ENCODE measurements at places on chromosomes 12 and 14. TPM values are rescaled to one million over a fixed set of nuclear protein-coding genes. Genes with fewer than 3 reads are reported as not detected.
A peak's percentile ranks its signal among the peaks of the same experiment; 100 is the strongest.

The ASCL1 gene
- total RNA-seq, result not detected

The LRRK2 gene
- 6.6 TPM for total RNA-seq

The ZNF605 gene
- 14.1 TPM for total RNA-seq

The RPS6KL1 gene
- 25.8 TPM for total RNA-seq

The WSCD2 gene
- total RNA-seq, result 2.5 TPM

The ALX1 gene
- total RNA-seq, result not detected

The OTOGL gene
- 0.29 TPM for total RNA-seq

The CAMKK2 gene
- total RNA-seq, result 28.2 TPM

The MARCHF9 gene
- total RNA-seq, result 14.0 TPM

The SMCO2 gene
- not detected for total RNA-seq

The PYGL gene
- 5.5 TPM for total RNA-seq

The PLA2G1B gene
- 2.0 TPM for total RNA-seq

The RNF212B gene
- not detected for total RNA-seq

GRCh38 chr14:101687756-101688546 is 73.6 kb upstream of the PPP2R5C start:
- DNase-seq, result no peak

- no peak for DNase-seq
These were observed 7.4 kb downstream of the PRKCH start for GRCh38 chr14:61328626-61329262.

GRCh38 chr12:51432921-51433320 is 8.3 kb downstream of the SLC4A8 start:
- no peak for DNase-seq

- DNase-seq, result peak; percentile 28
These were observed 106.9 kb downstream of the STXBP6 start for GRCh38 chr14:24943024-24943423.

- DNase-seq, result no peak
These were observed 35.6 kb upstream of the ANKS1B start for GRCh38 chr12:100020370-100020769.

- DNase-seq, result no peak
These were observed 5.5 kb upstream of the ITPK1 start for GRCh38 chr14:93121030-93121834.

- DNase-seq, result no peak
These were observed 486.2 kb downstream of the DIO2 start for GRCh38 chr14:79724934-79725717.

DNA sequence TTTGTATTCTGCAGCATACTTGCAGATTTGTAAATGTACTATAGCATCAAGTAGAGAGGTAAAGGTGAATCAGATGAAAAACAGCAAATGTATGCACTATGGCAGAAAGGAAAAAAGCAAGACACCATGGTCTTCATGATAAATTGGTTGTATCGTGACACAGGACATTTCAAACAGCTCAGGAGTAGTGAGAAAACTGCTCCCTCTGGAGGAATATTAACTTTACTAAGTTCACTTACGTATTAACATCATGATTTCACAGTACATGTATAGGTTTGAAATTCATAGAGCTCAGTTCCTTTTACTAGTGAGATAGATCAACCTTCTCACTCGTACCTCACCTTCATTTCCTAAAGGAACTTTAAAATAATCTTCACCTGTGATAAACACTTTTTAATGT is 6.5 kb downstream of the MBIP start:
- DNase-seq, result no peak

- DNase-seq, result no peak
These were observed 34.7 kb downstream of the TBX5 start for GRCh38 chr12:114371250-114371649.

GRCh38 chr12:26869104-26869494 is 36.1 kb upstream of the ITPR2 start:
- no peak for DNase-seq

GRCh38 chr14:92759300-92759678 is 10.9 kb upstream of the LGMN start:
- no peak for DNase-seq

DNA sequence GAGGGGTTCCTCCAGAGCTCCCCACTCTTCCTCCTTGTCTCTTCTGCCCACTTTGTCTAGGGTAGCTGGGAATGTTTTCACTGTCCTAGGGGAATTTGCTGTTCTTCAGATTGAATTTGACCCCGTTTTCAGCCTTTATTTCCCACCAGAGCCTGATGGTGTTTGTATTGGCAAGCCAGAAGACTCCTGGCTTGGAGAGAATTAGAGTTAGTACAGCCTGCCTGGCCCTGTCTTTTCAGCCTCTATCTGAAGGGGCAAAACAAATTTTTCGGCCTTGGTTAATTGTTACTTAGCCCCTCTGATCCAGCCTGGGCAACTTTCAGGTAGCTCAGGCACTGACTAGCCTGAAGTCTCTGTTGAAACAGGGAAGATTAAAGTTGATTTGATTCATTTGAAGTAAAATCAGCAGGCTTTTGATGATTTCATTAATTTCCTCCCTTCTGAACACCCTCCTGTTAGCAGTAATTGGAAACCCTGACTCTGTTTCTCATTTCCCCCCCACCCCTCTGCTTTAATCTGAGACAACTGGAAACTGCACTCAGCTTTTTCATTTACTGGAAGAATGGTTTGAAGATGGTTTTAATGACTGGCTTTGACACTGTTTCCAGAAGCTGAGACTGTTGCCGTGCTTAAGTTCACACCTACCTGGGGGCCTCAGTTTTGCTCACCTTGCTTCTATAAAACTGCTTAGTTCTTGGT is 63.3 kb downstream of the SUSD6 start:
- no peak for DNase-seq

DNA sequence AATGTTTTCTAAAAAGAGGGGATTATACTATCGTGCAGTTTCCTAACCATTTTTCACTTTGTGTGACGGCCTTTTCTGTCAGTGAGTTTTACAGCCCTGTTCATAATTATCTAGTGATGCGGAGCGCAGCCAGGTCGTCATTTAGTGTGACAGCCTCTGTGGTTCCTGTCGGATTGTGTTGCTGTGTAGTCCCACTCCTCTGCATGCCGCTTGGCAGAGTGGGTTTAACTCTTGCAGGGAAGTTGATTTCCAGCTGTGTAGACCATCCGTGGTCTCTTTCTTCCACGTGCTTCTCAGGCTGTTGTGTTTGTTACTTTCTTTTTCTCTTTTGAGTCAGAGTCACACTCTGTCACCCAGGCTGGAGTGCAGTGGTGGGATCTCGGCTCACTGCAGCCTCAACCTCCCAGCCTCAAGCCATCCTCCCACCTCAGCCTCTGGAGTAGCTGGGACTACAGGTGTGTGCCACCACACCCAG is 8.6 kb downstream of the RAN start:
- DNase-seq, result no peak

GRCh38 chr12:31897781-31898503 is 61.3 kb upstream of the RESF1 start:
- peak; percentile 34 for DNase-seq

DNA sequence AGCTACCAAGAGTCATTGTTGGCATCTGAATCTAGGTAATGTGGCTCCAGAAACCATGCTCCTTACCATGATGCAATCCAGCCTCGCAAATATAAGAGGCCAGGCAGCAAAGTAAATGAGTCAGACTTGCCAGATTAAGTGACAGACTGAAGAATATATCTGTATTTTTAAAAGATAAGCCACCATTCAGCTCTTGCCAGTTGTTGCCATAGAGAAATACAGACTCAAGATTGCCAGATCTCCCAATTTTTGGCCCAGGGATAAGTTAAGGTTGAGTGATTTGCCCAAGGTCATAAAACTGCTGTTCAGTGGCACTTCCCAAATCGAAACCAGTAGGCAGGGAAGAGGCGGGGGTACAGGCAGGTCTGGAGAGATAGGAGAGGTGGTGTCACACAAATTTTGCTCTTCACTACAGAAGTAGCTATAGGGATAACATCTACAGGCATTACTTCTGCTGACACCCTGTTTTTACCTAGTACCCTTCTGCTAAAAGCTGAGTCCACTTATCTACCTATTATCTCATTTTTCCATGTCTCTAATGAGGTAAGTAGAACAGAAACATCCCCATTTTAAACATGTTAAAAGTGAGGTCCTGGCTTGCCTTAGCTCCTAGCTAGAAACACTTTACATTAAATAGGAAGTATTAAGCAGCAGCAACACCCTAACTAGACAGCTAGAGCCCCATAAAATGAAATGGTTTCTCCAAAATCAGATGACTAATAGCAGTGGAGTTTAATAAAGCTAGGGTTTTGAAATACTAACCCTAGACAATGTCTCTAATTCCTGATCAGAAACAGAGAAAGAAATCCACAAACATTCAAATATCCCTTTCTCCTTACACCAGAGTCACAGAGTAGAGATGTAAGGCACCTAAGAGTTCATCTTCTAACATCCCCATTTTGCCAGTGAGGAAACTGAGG is 19.5 kb downstream of the DCAF5 start:
- DNase-seq, result no peak

- DNase-seq, result peak; percentile 81
These were observed 485 bp downstream of the PELI2 start for GRCh38 chr14:56118611-56119181.

DNA sequence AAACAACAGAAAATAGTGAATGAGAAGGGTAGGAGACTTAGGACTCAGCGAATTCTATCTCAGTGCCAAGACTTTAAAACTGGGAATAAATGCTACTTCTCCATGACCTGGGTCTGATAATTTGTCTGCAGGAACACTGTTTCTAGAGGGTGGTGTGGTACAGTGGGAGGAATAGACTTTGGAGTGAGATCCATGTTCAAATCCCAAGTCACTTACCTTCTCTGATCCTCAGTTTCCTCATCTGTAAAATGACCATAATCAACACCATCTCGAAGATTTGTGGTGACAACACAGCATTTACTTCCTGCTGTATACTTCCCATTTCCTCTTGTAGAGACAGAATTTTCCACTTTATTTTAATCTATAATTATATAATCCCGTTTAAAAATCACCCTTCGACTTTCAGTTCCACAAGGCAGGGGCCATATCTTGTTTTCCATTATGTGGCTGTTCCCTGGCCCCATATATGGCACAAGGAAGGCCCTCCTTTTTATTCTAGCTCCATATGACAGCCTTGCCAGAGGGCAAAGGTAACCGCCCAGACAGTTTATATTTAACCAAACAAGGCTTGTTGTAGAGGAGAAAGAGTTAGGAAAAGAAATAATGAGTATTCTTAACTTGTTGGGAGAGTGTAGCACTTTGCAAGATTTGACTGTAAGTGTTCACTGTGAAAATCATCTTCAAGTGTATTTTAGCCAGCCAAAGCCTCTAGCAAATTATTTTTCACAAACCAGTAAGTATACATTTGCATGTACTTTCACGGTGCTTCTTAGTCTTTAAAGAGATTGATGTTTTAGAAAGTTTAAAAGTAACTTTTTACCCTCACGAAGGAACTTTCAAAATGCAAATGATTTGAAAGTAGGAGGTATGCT is 243.1 kb downstream of the AKAP6 start:
- DNase-seq, result no peak

DNA sequence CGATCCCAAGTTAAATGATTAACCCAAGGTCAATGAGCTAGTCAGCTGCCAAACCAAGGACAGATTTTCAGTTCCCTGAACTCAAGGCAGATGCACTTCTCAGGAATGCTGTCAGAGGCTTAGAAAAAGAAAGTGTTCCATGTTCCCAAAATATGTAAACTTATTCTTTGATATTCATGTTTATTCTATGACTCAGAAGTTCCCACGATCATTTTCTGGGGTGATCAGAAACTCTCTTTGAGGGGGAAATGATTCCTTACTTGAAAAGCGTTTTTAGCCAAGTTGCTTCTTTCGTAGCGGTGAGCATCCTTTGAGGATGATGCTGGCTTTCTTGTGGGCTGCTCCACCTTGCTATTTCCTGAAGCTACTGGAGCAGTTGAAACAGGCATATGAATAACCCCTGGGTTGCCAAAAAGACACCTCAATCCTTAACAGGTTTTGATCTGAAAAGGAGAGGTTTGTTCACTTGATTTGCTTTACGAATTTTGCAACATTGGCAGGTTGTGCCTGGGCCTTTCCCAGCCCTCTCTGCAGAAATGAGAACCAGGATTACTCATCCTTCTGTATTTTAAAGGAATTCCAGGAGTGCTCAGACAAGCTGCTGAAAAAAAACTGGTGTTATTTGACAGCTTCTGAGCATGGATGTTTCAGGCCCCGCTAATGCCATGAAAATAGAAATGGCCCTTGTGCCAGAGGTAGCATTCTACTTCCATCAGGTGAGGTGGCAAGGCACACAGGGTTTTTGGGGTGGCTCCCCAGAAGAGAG is 121.4 kb upstream of the HIF1A start:
- no peak for DNase-seq

- DNase-seq, result no peak
These were observed 169.7 kb upstream of the G2E3 start for GRCh38 chr14:30389134-30389876.

GRCh38 chr14:93906341-93907329 is 20.5 kb upstream of the FAM181A start:
- no peak for DNase-seq

- DNase-seq, result no peak
These were observed 10.4 kb upstream of the ACVR1B start for GRCh38 chr12:51941011-51941581.

DNA sequence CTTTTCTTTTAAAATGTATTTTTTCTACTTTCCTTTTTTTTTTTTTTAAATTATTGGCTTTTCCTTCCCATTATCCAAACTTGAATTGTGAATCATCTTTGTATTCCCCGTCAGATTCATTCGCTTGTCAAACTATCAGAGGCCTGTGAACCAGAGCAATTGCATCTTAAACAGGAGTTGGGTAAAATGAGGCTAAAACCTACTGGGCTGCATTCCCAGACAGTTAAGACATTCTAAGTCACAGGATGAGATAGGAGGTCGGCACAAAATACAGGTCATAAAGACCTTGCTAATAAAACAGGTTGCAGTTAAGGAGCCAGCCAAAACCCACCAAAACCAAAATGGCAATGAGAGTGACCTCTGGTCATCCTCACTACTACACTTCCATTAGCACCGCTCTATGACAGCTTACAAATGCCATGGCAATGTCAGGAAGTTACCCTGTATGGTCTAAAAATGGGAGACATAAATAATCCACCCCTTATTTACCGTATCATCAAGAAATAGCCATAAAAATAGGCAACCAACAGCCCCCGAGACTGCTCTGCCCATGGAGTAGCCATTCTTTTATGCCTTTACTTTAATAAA is 19.9 kb downstream of the FUT8 start:
- no peak for DNase-seq
